Central memory CD4-positive, alpha-beta T cell (primary cell): ENCODE measurements at places on chromosomes 5 and 9.
A peak's percentile ranks its signal among the peaks of the same experiment; 100 is the strongest.

- DNase-seq, result no peak
Measured at GRCh38 chr9:13991395-13991794, 322.5 kb downstream of the NFIB start.

GRCh38 chr5:58891971-58892343, 309.1 kb downstream of the RAB3C start:
- no peak for DNase-seq

GRCh38 chr9:126326228-126327005, at the start of gene MVB12B:
Gene MVB12B (plus strand): TSS chr9:126326829. CDS start chr9:126326930, 101 bp downstream.
- DNase-seq, result peak; percentile 50

- DNase-seq, result no peak
Measured at GRCh38 chr9:123608104-123608503, 252.1 kb downstream of the CRB2 start.
